ENCODE measurements at places on chromosomes 2 and 18. TPM values are rescaled to one million over a fixed set of nuclear protein-coding genes. Genes with fewer than 3 reads are reported as not detected.

The SLC40A1 gene
- total RNA-seq, result not detected

The AFTPH gene
- 16.4 TPM for total RNA-seq

The CAVIN2 gene
- total RNA-seq, result not detected

The CTNNA2 gene
- not detected for total RNA-seq

The RPRM gene
- total RNA-seq, result 0.75 TPM

The L3MBTL4 gene
- 0.72 TPM for total RNA-seq

The CIDEA gene
- total RNA-seq, result not detected

The DES gene
- not detected for total RNA-seq

The NT5DC4 gene
- total RNA-seq, result not detected

The GREB1L gene
- 2.2 TPM for total RNA-seq

The MYO3B gene
- total RNA-seq, result not detected

The TM4SF20 gene
- total RNA-seq, result not detected

The ABCG8 gene
- not detected for total RNA-seq

The SCG2 gene
- total RNA-seq, result 10.3 TPM

The DARS1 gene
- 86.5 TPM for total RNA-seq

The ONECUT2 gene
- total RNA-seq, result 0.15 TPM

The RAD51AP2 gene
- total RNA-seq, result 0.11 TPM

The RTKN gene
- total RNA-seq, result 30.5 TPM

The MBP gene
- total RNA-seq, result not detected

The RUFY4 gene
- not detected for total RNA-seq

The CDK5R2 gene
- total RNA-seq, result not detected

The ABCG5 gene
- not detected for total RNA-seq

The FMNL2 gene
- 38.6 TPM for total RNA-seq

The CTAGE1 gene
- total RNA-seq, result not detected

The CHAC2 gene
- total RNA-seq, result 14.1 TPM

The AOX1 gene
- 3.1 TPM for total RNA-seq

The ATP9B gene
- 5.0 TPM for total RNA-seq

The RAB6C gene
- not detected for total RNA-seq

The SLC9A2 gene
- total RNA-seq, result not detected

The MC4R gene
- total RNA-seq, result 0.23 TPM

The ADAM23 gene
- total RNA-seq, result 2.9 TPM

The RESP18 gene
- not detected for total RNA-seq

The CD28 gene
- 0.80 TPM for total RNA-seq

The PSMG2 gene
- 41.1 TPM for total RNA-seq

The SEPTIN10 gene
- total RNA-seq, result 33.1 TPM

The ASPRV1 gene
- 0.61 TPM for total RNA-seq

The POMC gene
- not detected for total RNA-seq

The NLRC4 gene
- total RNA-seq, result not detected

The TXNDC2 gene
- total RNA-seq, result 0.08 TPM

The EFEMP1 gene
- total RNA-seq, result 44.5 TPM

The C1QL2 gene
- not detected for total RNA-seq

The AFF3 gene
- total RNA-seq, result 2.0 TPM

The GATA6 gene
- 4.3 TPM for total RNA-seq

The IL36RN gene
- total RNA-seq, result not detected
